Head of caudate nucleus (tissue), 42 donors: ENCODE measurements at places on chromosomes 3 and 15.
A peak's percentile ranks its signal among the peaks of the same experiment; 100 is the strongest.

DNA sequence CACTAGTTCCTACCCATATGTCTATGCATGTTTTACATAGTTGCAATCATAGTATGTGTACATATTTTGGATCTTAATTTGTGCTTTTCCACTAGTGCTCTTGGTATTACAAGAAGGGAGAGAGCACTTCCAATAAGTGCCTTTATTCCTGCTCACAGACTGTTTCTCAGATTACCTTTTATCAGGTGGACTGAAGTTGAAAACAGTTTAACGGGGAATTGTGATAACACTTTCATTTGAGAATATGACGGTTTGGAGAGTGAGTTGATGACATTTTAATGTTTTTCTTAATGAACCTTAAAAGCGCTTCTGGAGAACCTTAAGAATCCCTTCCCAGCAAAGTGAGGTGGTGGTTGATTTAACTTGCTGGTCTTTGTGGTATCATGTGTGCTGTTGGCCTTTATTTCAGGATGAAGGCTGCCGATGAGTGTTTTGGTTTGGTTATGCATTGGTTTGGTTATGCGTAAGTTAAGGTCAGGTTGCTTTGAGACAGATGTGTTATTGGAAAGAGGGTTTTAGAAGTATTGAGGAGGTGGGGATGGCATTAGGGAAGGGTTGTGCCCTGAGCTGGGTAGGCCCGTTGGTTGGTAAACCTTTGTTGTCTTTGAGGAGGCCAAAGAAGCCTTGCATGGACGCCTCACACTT, 2.8 kb downstream of the EDEM1 start:
- no peak for DNase-seq

DNA sequence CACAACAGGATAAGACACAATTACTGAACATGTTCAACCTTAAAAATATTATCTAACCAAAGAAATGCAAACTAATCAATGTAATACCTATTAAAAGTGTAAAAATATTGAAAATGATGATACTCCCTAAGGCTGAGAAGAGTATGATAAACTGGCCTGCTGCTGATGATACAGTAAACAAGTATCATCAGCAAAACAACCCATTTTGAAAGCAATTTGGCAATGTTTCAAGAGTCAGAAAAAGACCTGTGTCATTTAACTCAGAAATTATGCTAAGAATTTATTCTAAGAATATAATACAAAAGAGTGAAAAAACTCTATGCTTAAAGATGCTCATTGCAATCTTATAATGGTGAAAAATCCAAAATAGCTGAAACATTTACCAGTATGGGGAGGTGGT, 22.1 kb downstream of the CCDC191 start:
- no peak for DNase-seq

DNA sequence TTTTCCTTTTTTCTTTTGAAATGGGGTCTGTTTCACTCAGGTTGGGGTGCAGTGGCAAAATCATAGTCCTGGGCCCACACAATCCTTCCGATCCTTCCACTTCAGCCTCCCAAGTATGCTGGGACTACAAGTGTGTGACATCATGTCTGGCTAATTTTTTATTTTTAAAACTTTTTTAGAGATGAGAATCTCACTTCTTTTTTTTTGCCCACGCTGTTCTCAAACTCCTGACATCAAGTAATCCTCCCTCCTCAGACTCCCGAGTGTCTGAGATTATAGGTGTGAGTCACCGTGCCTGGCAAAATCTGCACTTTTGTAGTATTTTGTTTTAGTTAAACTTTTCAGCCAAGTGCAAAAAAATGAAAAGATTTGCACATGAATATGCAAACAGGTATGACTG, 171.0 kb downstream of the FNDC3B start:
- DNase-seq, result no peak

- no peak for DNase-seq
Observed at GRCh38 chr15:75532413-75533250, 46.5 kb downstream of the PTPN9 start.

GRCh38 chr3:84961011-84961410, 2.2 kb downstream of the CADM2 start:
- no peak for DNase-seq

DNA sequence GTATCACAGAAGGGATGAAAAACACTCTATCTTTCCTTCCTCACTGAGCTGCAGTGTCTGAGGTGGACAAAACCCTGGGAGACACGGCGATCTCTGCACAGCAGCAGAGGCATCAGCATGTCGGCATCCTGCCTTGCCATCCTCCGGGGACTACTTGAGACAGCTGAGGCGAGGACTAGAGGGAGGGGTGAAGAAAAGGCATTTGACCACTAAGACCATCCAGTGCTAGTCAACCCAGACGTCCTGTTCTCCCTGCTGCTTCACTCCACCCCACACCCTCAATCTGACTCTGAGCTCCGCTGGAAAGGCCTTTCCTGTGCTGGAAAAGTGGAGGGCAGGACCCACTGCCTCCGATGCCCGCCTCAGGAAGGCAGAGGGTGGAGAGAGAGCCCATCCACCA, 67.3 kb downstream of the VGLL4 start:
- DNase-seq, result no peak

DNA sequence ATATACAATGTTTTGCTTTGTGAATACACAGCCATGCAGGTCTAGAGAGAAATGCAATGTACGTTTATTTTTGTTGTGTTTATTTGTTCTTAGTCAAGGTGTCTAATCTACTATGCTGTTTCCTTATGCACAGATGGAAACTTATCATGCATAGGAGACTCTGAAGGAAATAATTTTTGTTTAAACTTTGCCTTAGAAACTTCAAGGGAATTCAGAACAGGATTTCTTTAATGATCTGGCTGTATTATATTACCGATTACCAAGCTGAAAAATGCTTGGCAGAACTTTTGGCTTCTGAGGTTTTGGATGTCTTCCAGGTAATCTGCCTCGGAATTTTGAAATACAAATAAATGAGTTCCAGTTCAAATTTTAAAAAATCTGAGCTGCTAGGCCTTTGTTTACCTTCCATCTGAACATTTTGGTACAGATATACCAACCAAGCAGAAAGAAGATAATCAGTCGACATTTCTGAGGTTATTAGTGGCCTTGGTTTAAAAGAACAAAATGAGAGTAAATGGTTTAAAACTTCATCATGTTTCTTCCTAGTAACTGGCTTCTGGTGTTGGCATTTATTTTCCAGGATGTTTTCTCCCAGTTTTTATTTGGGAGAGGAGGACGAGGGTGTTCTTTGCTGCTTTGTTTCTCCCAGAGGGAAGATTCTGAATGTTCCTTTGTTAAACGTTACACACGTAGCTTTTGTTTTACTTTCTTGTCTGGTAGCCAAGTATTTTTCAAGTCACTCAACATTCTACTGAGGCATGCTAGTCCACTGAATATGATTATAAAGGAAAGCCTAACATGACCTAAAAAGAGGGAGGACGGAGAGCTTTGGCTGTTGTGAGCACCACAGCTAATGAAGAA, 421.8 kb upstream of the TBL1XR1 start:
- no peak for DNase-seq

DNA sequence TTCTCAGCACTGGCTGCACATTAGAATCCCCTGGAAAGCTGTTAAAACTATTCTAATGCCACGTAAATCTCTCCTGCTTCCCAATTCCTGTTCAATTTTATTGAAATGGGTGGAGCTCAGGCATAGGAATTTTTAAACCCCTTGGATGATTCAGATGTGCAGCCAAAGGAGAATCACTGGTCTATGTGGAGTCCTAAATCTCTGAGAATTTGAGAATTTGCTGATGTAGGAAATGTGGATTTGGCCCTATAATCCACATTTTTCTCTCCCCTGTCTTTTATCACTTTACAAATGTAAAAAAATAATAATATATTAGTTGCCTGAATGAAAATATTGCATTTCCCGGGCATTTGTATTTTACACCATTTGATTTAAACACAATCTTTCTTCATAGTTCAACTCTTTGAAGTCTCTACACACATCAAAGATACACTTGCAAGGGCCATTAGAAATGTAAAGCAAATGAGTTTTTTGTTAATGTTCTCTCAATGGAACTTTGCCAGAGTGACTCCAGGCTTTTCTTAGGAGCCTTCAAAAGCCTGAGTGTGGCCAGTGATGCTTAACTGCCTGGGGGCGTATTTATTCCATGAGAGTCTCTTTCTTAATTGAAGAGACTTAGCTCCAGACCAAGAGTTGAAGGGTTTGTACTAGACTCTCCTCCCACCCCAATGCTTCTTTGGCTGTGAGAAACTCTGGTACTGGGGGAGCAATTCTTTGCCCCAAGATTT, 48.8 kb upstream of the PTX3 start:
- DNase-seq, result no peak

DNA sequence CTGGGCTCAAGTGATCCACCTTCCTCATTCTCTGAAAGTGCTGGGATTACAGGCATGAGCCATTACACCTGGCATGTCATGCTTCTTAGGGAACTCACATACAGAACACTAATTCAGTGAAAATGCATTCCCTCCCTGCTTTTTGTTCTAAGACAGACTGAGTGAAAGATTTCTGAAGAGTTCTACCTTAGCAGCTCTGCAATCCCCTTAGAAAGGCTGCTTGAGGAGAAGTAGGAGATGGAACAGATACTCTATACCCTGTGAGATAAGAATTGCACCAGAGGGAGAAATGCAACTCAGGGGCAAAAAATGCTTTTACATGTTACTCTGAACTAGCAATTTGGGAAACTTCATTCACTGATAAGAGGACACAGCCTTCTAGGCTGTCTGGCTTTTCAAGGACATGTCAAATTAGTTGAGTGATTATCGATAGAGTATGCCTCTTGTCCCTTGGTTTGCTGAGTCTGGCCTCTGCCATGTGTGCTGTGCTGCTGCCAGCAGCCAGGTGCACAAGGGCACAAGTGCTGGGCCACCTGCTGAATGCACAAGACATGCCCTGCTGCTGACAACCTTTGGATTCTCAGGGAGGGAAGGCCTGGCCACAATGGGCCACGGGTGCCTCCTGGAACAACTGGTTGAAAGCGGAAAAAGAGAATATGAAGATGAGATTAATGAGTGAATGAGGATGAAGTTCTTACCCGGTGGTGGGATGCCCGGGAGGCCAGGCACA, 17.8 kb downstream of the UQCC5 start:
- DNase-seq, result no peak

- no peak for DNase-seq
Observed at GRCh38 chr3:76920511-76920910, 119.4 kb upstream of the ROBO2 start.

GRCh38 chr3:40801284-40801741, 276.6 kb downstream of the ZNF621 start:
- no peak for DNase-seq

GRCh38 chr3:126463521-126463920, 12.2 kb downstream of the ZXDC start:
- peak; percentile 13 for DNase-seq

DNA sequence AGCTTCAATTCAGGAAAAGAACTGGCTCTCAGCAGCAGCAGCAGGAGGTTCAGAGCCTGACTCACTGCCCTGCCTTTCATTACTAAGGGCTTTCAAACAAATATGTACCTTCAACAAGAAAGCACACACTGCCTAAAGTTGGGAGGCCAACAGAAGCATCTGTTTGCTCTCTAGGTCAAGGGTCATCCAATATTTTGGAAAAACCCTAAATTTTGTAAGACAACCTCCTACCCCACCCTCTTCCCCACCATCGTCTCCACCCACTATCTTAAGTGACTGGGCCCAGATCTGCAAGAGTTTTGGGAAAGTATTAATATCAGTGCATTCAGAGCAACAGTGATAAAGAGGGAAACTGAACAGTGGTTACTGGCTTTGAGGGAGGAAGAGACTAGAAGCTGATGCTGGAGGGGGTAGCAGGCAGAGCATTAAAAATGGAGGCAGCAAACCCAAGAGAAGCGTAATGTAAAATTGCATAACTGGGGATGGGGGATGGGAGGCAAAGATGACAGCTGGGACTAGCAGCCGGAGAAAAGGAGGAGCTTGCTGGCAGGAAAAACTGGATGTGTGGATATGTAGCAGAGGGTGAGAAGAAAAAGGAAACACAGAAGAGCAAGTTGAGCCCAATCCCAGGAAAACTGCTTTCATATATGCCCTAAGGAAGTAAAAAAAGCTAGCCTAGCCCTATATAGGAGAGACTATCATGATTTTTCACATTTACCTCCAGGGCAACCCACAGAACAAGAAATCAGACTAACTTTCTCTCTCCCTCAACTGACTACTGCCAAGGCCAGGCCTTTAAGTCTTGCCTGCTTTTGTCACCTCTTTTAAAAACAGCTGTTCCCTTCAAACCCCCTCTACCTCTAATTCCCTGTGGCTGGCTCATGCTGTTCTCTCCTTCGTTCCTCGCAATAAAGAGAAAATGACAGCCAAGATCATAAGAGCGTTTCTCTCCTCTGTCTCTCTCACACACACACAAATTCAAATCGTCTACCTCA, 31.4 kb downstream of the NPTN start:
- DNase-seq, result peak; percentile 56

- no peak for DNase-seq
Observed at GRCh38 chr3:142898346-142899213, 9.7 kb upstream of the PCOLCE2 start.

DNA sequence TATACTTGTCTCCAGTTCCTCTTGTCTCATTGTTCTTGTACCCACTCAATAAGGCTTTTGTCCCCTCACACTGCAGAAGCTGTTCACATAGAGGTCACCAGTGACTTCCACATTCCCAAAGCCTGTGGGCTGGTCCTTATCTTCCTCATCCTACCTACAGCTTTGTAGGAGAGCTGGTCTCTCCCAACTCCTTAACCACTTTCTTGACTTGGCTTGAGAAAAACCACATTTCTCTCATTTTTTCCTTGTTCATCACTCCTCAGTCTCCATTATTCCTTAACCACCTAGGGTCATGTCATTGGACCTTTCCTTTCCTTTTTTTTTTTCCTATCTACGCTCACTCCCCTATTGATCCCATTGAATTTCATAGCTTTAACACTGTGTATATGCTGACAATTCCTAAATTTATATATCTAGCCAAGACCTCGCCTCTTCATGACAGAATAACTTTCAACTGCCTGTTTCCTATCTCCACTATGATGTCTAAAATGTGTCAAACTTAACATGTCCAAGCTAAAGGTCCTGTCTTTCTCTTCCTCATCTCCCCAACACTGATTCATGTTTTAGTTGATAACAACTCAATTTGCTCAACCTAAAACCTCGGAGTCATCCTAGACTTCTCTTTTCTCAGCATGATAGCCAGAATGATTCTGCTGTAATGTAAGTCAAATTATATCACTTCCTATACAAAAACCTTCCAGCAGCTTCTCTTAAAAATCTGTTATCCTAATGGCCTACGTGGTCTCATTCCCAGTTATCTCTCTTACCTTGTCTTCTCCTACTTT, 49.5 kb downstream of the CEP63 start:
- no peak for DNase-seq

GRCh38 chr15:65326117-65326526, 21.6 kb downstream of the RNU5B-1 start:
- peak; percentile 68 for DNase-seq

GRCh38 chr15:92523176-92523575, 129.5 kb downstream of the ST8SIA2 start:
- DNase-seq, result no peak

GRCh38 chr3:128707928-128708494, 18.0 kb upstream of the RAB7A start:
- DNase-seq, result no peak
